IPS DF 6.9 (cell line): ENCODE measurements at places on chromosomes 2 and 18.

DNA sequence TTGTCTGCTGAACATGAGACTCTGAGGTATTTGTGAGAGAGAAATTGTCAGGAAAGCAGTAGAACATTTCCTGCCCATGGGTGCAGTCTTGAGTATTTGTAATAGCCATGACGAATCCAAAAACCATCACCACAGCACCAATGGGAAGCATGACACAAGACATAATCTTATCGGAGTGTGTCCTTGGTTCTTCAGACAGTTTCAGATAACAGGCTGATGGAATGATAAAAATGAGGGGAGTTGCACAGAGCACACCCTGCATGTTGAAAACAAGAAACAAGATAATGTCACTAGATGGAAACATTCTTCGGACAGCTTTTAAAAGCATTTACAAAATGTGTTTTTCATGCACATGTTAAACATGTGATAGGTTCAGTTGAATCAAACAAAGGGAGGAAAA, 56.9 kb downstream of the SLC38A11 start:
- DNase-seq: no peak

- DNase-seq: no peak
These were observed 403 bp downstream of the PNO1 start for GRCh38 chr2:68158134-68158447.

DNA sequence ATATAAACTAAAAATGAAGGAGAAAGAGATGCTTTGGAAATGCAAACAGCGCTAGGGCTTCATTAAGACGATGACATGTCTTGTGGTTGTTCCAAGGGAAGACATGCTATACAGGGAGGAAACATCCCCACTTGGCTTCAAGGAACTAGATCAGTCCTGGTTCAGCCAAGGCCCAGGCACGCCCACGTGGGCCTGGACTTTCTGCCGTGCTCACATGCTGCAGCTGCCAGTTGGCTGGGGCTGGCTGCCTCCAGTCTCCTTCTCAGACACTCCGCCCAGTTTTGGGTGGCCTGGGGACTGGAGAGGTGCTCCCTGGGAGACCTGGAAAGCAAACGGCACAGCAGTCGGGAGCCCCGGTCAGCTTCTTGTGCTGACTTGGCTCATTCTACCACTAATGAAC, 109.6 kb downstream of the GLI2 start:
- no peak for DNase-seq

DNA sequence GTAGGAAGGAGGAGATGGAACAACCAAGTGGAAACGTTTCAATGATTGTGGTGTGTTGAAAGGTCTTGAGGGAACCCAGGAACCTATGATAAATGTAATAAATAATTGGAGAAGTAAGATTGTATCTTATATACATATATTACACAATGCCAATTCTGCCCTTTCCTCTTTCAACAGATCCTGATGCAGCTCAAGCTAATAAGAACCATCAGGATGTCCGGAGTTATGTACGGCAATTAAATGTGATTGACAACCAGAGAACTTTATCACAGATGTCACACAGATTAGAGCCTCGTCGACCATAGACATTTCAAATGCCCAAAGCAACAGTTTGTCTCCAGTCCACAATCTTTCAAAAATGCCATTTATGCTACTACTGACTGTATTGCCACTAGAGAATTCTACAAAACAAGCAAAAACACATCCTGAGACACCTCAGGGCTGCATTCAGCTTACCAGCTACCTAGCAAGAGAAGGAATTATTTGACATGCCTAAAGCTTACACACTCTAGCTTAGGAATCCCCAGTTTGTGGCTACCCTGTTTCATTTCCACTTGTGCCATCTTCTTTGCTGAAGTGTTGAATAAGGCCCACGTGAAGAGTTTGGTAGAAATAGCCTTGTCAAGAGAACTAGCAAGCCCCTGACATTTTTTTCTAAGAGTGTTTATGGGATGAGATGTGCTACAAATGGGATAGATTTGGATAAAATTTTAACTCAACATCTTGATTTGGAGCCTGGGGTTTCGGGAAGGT, 24.0 kb upstream of the MAP3K20 start:
- no peak for DNase-seq

- no peak for DNase-seq
These were observed 60.7 kb downstream of the SDC1 start for GRCh38 chr2:20164061-20164733.

DNA sequence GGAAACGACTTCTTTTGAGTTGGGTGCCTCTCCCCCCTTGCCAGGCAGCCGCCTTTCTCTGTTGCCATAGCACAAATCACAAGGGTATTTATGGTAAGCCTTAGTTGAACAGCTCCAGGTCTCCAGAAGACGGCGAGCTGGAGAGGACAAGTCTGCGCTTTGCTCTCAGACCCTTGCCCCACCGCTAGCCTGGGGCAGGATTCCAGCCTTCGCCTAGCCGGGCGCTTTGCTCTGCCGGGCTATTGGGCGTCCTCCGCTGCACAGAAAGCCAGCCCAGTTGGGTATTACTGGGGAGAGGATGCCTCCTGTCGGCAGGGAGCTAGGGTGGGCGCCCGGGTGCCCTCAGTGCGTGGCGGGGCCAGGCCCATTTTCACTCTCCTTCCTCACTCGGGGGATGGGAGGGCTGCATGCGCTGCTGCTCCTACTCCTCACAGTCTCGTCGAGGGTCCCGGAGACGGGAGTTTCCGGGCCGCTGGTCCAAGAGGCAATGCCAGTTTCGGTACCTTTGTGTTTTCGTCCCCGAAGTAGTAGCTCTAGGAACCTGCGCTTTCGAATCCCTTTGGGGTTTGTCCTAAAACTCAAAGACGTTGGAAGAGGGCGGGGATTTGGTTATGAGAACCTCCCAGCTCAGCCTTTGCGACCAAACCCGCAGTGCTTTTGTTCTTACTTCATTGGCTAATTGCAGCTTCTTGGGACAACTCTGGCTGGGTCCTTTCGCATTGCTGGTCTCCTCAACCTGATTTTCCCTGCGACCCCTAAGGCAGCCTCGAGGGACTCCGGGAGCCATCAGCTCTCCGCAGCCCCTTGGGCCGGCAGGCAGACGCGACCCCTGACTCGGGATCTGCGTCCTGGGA, 3.6 kb upstream of the DLX2 start:
- no peak for DNase-seq

DNA sequence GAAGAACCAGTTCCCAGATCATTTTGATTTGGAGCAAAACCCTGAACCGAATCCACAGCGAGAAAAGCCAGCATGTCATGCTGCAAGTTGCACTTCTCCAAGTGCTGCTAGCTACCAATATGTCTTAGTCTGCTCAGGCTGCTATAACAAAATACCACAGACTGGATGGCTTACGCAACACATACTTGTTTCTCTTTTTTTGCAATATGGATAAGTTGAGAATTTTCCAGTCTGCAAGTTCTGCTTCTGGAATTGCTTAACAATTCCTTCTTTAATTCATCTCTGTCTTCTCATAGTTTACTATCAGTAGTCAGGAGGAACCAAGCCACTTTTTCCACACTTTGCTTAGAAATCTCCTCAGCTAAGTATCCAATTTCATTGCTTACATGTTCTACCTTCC, 105.9 kb upstream of the RBBP8 start:
- DNase-seq: no peak

DNA sequence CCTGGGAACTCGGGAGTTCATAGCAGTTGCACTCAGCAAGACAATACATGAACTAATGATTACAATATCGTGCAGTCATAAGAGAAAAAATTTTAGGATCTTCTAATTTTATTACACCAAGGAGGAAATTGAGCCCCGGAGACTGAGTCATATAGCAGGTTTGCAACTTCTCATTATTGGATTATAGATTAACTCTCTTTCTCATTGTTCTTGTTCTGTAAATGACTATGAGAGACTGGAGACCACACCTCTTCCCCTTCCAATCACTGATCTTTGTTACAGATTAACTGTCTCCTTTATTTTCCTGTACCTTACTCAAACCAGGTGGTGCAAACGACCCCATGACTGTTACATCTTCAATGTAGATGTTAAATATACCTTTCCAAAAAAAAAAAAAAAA, 435.8 kb upstream of the DDX18 start:
- DNase-seq: no peak

DNA sequence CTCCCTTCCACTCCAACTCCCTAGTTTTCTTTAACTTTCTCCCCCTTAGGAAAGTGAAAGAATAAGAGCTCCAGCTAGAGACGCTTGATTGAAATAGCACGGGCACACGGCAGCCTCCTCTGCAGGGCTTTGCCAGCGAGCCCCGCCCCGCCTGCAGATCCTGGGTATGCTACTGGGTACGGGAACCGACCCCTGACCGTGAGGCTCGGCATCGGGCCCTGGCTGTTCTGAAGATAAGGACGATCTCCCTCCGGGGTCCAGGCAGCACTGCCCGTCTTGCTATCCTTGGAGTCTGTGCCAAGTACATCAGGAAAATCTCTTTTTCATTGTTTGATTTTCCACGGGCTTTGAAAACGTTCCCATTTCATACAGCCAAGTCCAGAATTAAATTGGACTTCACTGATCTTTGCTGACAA, 284.5 kb downstream of the MTX2 start:
- no peak for DNase-seq

- DNase-seq: peak; percentile 25
These were observed 1027.7 kb downstream of the TMEM182 start for GRCh38 chr2:103789381-103790095.

DNA sequence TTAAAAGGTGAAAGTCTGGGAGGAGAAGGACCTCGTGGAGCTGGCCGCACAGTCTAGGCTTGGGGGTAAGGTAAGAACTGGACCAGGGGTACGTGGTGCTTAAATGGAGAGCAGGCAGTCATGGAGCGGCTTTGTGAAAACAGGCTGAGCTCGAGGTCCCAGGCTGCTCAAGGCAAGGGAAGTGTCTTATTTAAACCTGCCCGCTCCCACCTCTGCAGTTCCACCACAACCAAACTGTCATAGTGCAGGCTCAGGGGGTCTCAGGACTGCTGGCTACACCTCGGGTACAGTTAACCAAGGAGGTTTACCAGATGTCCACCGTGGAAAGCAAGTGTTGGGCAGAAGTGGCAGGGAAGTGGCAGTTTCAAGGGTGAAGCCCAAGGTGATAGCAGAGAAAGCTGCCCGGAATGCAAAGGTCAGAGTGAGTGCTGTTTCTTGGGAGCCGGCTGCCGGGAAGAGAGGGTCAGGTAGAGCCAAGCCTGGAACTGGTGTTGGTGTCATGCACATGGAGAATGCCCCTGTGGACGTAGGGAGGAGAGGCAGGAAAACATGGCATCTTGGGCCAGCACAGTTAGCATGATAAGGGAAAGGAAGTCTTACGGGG, 203.3 kb downstream of the GBX2 start:
- no peak for DNase-seq

DNA sequence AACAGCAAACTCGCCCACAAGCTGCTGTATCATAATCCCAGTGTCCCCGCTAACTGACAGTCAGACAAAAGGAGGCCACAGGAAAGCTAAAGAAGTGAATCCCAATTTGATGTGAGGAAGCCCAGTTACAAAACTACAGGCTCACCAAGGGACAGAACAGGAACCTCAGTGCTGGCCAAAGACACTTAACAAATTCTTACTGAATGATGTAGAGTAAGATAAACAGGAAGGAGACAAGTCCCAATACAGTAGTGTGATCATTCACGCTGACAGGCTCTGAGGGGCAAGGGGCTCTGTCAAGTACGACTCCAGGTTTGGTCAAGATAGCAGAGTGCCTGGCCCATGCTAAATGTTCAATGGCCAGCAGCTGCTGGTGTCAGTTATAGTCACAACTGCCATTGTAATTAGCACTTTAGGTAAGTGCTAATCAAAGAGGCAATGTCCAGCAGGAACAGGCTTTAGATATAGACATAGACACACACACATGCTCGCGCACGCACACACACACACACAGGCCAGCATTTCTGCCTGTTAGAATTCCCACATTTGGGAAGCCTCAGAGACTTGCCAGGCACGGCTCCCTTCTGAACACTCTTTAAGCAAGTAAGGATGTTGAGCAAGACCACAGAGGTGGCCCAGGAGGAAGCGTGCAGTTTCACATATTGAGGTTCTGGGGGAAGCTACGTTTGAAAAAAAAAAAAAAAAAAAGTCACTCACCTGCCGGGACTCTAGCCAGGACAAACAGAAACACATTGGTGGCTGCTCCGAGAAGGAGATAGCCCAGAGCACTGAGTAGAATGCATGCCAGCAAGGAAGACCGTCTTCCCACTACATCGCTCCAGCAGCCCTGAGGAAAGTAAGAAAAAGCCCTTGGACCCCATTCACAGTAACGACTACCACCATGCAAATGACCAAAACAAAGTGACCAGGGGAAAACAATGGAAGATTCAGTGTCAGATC, 35.4 kb upstream of the TMEM182 start:
- no peak for DNase-seq

DNA sequence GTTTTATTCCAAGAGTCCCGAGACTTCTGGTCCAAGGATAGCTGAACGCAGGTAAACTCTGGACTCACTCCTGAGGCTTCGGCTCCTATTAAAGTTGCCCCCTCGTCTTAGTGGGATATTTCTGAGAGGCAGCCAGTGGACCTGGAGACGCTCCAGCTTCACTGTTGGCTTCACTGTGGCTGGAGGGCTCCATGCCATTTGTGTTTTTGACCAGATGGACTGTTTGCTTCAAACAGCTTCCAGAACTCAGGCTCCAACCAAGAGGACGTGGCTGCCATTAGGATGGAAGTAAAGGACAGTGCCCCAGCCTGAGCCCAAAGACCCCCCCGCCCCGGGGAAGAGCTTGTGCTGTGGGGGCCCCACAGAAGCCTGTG, 94.4 kb upstream of the LDAH start:
- DNase-seq: no peak

DNA sequence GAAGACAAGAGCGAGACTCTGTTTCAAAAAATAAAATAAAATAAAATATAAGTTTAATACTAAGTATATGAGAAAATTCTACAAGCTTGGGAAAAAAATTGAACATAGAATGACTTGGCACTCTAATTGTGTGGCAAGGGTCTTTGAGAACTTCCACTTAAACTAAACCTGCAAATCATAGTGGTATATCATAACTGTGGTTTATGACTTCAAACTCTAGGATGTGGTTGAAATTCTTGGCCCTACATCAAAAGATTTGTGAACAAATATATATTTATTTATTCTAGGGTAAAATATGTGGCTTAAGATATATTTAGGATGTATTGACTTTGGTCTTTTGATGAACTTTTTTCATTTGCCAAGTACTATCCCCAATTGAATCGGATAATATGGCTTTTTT, 3.1 kb upstream of the FAM171B start:
- DNase-seq: no peak

- no peak for DNase-seq
These were observed 21.5 kb downstream of the NFE2L2 start for GRCh38 chr2:177243073-177243472.

DNA sequence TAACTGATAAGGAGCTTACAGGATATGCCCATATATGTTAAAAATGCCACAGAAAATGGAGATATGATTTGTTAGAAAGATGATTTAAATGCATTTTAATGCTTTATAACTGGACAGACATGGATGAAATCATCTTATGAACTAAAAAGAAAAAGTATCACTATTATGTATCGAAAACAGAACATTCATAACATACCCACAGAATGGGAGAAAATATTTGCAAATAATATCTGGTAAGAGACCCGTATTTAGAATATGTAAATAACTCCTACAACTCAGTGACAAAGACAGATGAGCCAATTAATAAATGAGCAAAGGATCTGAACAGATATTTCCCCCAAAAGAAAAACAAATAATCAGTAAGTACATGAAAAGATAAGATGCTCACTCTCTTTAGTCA, 24.3 kb upstream of the MGAT5 start:
- no peak for DNase-seq

- DNase-seq: no peak
These were observed 6.9 kb downstream of the ACTR3 start for GRCh38 chr2:113896791-113897190.

- DNase-seq: no peak
These were observed 175.9 kb downstream of the DYSF start for GRCh38 chr2:71629273-71629672.

- DNase-seq: no peak
These were observed 59.9 kb downstream of the ATP9B start for GRCh38 chr18:79129120-79129519.
